ENCODE measurements at places on chromosomes 7 and 10. TPM values are rescaled to one million over a fixed set of nuclear protein-coding genes. Genes with fewer than 3 reads are reported as not detected.

The SUN3 gene
- total RNA-seq = not detected

DNA sequence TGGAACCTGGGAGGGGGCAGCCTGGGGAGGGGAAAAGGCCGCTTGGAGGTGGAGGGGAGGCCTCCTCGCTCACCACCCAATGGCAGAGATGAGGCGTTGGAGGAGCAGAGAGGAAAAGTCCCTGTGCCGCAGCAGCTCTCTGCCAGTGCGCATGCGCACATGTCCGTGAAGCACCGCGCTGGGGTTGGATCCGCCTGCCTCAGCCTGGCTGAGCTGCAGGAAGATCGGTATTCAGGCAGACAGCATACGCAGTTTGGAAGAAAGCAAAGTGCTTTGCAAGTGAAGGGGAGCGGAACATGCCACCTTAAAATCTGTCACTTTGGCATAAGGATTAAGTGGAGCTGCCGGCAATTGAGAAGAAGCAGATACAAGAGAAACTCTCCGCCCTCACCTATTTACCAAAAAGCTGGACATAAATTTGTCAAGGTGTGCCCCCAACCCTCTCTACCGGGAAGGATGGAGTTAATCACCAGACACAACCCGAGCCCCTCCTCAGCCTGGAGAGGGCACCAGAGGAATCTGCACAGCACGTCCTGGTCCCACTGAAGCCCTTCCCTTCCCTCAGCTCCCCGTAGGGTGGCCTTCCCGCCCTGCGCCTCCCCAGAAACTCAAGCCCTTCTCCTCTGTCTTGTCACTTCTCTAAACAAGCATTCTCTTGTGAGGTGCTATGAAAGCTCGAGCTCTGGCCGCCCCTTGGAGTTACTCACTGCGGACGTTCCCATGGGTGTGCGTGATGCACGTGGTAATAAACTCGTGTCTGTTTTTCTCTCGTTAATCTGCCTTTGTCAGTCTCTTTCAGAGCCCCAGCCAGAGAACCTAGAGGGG lies 32.2 kb upstream of the TMEM72 start:
- DNase-seq = peak; percentile 86

- no peak for DNase-seq
Observed at GRCh38 chr10:62890395-62890794, 74.2 kb upstream of the EGR2 start.

The JAZF1 gene
- total RNA-seq = 4.3 TPM

- DNase-seq = no peak
Observed at GRCh38 chr7:34739651-34740300, 81.8 kb downstream of the NPSR1 start.

DNA sequence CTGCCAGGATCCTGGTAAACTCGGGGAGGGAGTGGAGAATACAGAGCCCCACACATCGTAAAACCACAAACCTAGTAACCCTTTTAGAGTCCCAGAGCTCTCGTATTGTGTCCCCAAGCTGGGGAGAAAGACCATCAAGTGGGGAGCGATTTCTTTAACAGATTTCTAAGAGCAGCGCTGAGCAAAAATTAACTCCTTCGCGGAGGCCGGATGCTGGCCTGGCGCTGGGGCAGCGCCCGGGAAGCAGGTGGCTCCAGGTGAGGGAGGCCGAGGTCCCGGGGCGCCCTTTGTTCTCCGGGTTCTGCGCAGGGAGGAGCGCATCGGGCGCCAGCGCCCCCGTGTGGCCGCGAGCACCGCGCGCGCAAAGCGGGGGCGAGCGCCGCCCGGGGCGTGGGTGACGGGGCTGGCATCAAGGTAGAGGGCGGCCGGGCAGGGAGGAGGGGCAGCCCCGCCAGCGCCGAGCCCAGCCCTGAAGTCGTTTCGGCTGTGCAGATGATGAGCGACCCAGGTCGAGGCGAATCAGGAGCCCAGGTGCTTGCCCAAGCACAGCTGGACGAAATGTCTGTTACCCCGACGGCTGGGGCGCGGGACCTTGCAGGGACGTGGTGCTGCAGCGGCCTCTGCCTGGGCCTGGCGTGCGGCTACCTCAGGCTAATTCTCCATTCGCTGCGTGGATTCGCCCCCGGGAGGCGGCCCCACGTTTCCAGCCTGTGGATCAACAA lies 10.4 kb upstream of the FGFR2 start:
- peak; percentile 49 for DNase-seq

- no peak for DNase-seq
Observed at GRCh38 chr10:112395809-112396530, 22.1 kb downstream of the ACSL5 start.

The STRIP2 gene
- 62.0 TPM for total RNA-seq

DNA sequence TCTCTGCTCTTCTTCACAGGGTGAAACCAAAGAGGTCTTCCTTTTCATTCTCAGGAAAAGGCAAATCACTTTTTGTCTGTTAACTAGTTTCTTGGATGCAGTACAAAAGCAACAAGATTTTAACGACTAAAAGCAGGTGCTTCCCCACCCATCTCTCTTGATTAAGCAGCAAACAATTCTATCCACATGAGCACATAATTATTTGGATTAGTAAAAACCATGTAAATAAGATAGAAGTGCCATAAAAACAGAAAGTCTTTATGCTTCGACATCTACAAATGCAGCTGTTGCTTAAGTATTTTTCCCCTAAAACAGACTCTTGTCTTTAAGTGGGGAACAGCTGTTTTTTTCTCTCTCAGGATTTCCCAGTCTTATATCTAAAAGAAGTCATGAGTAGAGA lies 37.4 kb downstream of the USP54 start:
- no peak for DNase-seq

GRCh38 chr7:103009466-103010185 lies 65.0 kb downstream of the FBXL13 start:
- no peak for DNase-seq

GRCh38 chr10:61464461-61465170 lies 11.4 kb upstream of the TMEM26 start:
- no peak for DNase-seq

DNA sequence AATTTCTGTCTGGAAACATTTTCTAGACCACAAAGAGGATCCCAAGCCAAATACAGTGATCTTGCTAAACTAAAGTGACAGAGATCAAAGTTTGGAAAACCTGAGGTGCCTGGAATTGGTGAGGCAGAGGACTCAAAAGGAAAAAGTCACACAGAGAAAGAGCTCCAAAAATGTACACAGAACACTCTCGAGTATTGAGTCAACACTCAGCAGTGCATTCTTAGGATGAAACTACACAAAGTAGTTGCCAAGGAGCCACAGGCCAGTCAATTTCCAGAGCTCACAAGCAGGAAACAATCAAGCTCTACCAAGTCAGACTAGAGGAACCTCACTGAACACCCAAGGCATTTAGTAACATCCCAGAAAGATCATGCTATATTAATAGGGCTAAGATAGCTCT lies 61.3 kb downstream of the MICU1 start:
- DNase-seq = peak; percentile 70

GRCh38 chr7:108358553-108358952 lies 97.7 kb downstream of the NRCAM start:
- no peak for DNase-seq

The ACSM6 gene
- not detected for total RNA-seq

Data from activated CD4-positive, alpha-beta memory T cell treated with anti-CD3 and anti-CD28 coated beads for 36 hours (primary cell).